ENCODE measurements at places on chromosomes 2 and 18.

GRCh38 chr18:42578792-42579191, 536.7 kb downstream of the RIT2 start:
- DNase-seq, result no peak

DNA sequence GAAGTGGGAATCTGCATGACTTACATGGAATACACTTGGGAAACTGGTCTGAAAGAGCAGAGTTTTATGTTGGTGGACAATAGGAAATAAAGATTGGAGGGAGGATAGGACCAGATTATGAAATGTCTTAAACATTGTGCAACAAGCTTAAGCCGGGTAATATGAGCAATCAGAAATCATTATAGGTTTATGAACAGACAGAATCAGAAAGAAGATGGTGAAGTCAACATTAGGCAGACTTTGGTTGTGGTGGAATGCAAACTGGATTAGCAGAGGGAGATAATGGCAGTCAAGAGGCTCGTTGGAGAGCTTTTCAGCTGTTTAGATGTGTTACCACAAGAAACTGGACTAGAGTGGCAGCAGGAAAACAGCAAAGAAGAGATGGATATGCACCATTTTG, 43.5 kb downstream of the CRIM1 start:
- no peak for DNase-seq

- DNase-seq, result no peak
These were observed 342.9 kb downstream of the SPAG16 start for GRCh38 chr2:213627054-213627710.

- DNase-seq, result no peak
These were observed 33.2 kb upstream of the GRHL1 start for GRCh38 chr2:9918275-9918674.

GRCh38 chr2:205089958-205090357, 544.7 kb downstream of the PARD3B start:
- DNase-seq, result no peak

DNA sequence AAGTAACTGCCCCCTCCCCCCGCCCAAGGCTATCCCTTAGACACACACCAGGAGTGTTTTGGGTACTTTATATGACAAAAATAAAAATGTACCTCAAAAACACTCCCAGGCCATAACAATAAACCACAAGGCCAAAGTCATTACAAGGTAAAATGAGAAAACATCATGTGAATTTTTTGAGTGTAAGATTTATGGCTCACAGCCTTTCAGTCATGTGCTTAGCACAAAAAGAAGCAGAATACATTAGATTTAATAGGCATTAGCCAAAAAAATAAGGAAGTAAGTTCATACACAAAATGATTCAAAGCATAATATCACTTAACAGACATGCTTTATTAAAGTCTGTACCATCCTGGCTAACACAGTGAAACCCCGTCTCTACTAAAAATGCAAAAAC, 103.7 kb downstream of the CACNB4 start:
- no peak for DNase-seq

DNA sequence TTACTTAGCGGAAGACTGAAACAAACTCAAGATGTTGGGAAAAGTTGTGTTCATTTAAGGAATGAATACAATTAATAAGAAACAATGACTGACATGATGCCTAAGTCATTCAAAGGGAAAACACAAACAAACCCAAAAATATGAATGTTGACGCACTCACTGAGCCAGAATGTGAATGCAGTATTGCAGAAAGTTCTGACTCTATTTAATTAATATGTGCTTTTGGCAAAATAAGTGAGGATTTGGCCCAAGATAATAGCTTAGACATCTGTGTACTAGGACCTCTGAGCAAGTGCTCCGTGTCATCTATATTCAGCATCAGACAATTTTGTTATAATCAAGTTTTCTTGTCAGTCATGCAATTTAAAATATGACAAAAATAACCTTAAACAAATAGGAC, 1138.8 kb upstream of the NXPH2 start:
- DNase-seq, result no peak

DNA sequence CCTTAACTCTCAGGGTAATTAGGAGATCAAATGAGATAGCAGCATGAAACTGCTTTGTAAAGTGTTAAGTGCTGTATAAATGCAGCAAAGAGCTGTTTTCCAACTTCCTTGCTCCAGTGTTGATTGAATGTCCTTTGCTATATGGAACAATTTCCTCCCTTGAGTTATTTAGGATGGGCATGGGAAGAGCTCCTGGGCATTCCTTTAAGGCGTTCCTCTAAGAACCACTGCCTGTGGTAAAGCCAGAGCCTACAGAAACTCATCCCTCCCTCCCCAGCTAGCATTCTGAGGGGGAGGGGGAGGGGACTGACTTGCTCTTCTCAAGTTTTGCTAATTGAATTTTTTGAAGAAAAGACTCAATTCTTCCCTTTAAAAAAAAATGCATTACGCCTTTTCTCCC, 1.4 kb downstream of the AKAIN1 start:
- DNase-seq, result no peak

DNA sequence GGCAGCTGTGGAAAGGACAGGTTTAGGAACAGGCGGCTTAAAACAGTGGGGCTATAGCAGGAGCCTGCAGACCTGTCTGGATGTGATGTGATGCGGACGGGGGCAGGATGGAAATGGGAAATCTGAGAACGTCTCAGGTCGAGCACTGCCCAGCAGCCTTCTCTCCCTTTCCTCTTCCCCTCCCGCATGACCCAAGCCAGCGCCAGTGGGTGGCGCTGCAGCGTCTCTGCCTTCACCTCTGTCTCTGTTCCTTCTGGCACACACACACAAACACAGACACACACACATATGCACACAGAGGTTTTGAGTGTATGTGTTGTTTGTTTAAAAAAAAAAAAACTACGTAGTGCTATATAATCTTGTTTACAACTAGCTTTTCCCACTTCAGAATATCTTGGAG, 82.0 kb upstream of the SLC66A3 start:
- DNase-seq, result no peak

DNA sequence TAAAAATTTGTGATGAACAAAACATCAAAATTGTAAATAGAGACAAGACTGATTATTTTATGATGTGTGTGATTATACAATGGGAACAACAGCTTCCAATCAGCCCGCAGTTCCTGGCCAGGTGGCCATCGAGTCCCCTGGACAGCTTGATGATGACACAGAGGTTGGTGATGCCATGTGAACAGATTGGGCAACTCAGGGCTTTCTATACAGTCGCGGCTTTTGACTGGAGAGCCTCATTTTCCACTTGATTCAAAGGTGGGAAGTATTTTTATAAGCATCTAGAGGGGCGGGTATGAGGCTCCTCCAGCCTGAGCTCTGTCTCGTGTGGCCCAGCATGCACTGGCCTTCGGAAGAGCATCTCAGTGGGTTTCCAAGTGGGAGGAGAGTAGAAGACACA, 14.9 kb upstream of the HPCAL1 start:
- DNase-seq, result no peak

GRCh38 chr2:208125251-208125650, 927 bp upstream of the CRYGD start:
- DNase-seq, result no peak

GRCh38 chr2:181262782-181263181, 194.4 kb upstream of the ITGA4 start:
- no peak for DNase-seq

GRCh38 chr2:58347810-58348209, 106.7 kb upstream of the FANCL start:
- no peak for DNase-seq

Measured in fibroblast of the conjunctiva (primary cell).